ENCODE measurements at places on chromosomes 5 and 9.
A peak's percentile ranks its signal among the peaks of the same experiment; 100 is the strongest.

- DNase-seq = peak; percentile 33
Measured at GRCh38 chr5:177189416-177189815, 55.8 kb downstream of the NSD1 start.

DNA sequence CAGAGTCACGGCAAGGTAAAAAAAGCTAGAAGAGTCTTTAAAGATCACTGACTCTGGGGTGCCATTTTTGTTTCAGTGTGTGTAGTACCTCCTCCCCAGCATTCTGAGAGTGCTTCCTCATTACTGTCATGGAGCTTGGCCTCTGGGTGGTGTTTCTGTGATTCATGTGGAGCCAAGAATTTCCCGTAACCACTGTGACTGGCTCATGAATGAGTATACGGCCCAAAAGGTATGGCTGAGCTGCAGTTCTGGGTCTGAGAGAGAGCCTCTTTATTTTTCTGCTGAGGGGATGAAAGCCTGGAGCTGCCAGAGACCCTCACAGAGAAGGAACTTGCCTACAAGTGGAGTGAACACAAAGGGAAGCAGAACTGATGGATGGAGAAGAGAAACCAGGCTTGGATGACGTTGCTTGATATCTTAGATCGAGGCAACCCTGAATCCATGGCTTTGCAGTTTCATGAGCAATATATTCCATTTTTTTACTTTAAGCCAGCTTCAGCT is 85.6 kb downstream of the PTTG1 start:
- DNase-seq = peak; percentile 83

DNA sequence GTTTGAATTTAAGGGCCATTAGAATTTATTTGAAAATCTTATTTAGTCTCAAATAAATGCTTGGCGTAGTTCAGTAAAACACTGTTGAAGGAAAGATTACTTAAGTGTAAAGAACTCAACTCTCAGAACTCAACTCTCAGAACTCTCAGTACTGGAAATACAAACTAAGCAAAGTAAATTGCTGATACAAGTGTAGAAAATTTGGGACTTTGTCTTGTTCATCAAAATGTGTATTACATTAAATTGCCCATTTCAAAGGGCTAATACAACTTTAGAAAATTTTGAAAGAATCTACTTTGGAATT is 99.4 kb downstream of the CSNK1G3 start:
- no peak for DNase-seq

- DNase-seq = no peak
Measured at GRCh38 chr9:28650327-28650726, 1077.0 kb upstream of the C9orf72 start.

DNA sequence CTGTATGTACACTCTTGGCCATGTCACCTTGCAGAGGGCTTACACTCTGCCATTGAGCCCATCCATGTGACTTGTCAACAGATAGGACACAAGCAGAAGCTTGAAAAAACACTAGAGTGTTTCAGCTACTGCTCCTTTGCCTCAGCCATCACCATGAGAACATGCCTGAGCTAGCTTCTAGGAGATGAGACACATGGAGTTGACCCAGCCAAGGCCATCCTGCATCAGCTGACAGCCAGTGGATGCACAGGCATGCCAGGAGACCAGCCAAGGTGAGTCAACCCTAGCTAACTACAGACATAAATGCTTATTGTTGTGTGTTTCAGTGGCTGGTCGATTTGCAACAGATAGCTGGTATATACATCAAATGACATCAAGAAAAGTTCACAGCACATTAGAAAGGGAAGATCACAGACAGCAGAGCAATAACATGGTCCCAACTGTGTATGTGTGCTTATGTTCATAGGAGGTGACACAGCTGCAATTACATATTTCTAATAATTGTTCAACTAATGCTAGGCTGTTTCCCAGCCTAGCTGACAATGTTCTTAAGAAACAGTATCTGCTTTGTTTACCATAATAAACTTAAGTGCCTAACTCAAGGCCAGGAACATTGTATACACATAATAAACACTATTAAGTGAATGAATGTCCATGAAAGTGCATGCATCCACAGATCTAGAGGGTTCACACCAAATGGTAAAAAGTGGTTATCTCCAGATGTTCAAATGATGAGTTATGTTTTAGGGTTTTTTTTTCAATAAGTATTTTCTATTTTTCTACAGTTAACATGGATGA is 105.7 kb downstream of the SPOCK1 start:
- DNase-seq = peak; percentile 37

DNA sequence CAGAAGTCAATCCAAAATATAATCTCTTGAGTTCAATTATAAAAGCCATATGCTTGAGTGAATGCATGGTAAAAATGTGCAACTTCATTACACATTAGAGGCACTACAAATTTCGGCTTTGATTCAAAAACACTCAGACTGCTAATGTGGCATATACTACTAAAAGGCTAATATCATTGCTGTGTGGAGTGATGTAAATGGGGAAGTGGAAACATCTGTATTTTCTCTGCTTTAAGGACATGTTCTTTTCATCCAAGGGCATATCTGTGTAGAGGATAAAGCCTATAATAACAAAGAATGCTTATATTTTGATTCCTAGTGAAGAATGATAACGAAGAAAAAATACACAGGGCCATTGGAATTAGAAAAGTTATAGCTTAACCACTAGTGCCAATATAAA is 643.9 kb upstream of the ZNF608 start:
- no peak for DNase-seq

DNA sequence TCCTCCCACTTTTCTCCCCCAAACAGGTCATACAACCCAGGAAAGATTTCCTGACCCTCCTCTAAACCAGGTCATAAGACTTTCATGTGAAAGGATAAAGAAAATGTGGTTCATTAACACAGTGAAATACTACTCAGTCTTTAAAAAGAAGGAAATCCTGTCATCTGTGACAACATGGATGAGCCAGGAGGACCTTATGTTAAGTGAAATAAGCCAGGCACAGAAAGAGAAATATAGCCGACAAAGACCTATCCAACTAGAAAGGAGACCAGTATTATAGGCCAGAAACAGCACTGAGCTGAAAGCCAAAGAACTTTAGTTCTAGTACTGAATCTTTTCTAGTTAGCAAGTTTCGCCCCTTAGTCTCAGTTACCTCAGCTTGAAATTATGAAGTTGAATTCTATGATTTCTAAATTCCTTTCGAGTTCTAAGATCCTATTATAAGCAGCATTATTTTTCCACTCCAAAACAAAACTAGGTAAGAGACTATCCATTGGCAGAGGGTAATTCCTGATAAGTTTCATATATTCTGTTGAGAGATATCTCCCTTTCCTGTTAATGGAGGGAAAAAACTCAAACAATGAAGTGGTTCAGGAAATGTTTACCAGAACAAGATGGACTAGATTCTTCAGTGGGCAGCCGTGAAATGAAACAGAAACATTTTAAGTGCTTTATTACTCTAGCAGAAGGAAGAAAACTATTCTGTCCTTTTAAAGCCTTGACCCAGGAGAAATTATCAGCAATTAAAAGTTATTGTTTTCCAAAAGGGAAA is 42.5 kb downstream of the GNA14 start:
- no peak for DNase-seq

- no peak for DNase-seq
Measured at GRCh38 chr9:17597977-17598376, 19.1 kb downstream of the SH3GL2 start.

- no peak for DNase-seq
Measured at GRCh38 chr5:158739951-158740757, 359.6 kb downstream of the EBF1 start.

- DNase-seq = no peak
Measured at GRCh38 chr9:92954886-92955285, 7.6 kb downstream of the FGD3 start.

DNA sequence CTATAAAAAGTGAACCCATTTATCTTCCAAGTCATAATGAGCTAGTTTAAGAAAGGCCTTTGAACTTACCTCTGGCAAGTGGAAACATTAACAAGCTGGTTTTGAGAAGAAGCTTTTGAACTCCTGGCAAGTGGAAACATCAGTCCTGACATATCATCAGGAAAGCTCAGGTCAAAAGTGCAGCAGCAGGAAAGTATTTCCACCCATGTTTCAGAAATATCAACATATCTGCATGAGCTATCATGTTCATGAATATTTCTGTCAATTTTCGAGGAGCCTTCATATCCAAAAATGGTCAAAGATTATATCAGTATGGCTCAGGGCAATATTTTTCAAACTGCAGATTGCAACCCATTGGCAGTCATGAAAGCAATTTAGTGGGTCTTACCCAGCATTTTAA is 133.9 kb downstream of the PLK2 start:
- DNase-seq = no peak

- no peak for DNase-seq
Measured at GRCh38 chr9:130608554-130609134, 29.3 kb downstream of the FUBP3 start.

DNA sequence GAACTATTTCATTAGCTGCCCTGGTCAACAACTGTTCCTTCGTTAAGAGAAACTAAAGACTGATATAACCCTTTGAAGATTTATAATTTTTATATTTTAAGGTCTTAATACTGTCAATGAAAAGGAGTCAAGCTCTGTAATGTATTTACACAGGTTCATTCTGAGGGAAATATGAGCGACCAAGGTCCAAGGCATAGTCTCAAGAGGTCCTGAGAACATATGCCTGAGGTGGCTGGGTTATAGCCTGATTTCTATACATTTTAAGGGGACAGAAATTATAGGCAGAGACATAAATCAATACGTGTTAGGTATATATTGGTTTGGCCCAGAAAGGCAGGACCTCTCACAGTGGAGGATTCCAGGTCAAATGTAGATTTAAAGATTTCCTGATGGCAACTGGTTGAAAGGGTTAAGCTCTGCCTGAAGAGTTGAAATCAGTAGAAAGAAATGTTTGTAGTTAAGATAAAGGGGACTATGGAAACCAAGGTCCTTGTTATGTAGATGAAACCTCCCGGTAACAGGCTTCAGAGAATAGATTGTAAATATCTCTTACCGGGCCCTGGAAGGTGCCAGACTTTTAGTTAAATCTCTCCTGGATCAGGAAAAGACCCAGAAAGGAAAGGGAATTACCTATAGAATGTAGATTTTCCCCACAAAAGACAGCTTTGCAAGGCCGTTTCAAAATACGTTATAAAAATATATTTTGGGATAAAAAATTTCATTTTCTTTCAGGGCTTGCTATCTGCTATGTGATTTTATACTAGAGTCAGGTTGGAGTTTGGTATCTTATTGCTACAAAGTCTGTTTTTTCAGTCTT is 107.3 kb upstream of the PRLR start:
- no peak for DNase-seq

GRCh38 chr9:19229595-19230354 is 718 bp upstream of the DENND4C start:
- DNase-seq = peak; percentile 6

DNA sequence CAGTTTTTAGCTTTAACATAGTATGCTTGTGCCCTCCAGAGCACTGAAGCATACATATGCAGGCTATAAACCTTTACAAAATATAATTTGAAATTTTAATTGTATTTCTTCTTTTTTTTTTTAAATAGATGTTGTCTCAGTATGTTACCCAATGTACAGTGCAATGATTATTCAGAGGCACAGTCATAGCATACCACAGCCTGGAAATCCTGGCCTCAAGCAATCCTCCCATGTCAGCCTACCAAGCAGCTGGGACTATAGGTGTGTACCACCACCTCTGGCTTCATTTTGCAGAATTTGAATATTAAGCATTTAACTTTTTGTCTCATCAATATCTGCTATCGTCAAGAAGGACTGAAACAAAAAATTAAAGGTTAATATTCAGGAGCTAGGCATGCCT is 16.9 kb upstream of the ZNF782 start:
- no peak for DNase-seq

DNA sequence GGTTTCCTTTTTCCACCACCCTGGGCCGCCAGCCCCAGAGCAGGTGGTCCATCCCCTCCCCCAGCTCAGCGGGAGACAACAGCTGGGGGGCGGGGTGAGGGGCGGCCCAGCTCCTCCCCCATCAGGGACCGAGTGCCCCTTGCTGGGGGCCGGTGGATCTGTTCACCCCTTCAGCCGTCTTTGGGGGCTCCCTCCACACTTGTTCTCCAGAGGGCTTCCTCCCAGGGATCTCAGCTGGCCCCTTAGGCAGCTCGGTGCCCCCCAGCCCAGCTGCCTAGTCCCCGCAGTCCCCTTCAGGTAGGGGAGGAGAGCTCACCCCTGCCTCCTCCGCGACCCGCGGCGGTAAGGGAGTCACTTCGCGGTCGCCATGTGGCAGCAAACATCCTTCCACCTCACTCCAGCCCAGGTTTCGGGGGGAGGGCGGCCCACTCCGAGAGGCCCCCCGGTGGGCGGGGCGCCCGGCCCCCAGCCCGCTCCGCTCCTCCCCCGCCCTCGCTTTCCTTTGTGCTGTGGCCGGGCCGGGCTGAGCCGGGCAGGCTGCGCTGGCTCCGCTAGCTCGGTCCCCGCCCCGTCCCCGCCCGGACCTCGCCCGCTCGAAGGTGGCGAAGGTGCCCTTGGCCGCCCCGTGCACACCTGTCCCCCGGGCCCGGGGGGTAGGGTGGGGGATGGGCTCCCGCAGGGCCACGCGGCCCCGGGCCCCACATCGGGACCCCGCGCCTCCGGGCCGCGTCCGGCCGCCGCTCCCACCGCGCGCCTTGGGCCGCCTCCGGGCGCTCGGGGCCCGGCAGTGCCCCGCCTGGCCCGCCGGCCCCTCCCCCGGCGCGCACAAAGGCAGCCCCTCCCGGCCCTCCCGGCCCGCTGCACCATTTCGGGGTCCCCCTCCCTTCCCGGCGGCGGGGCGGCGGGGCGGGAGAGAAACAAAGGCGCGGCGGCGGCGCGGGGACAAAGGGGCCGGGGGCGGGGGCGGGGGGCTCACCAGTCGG is 683 bp downstream of the DBN1 start:
- DNase-seq = no peak

DNA sequence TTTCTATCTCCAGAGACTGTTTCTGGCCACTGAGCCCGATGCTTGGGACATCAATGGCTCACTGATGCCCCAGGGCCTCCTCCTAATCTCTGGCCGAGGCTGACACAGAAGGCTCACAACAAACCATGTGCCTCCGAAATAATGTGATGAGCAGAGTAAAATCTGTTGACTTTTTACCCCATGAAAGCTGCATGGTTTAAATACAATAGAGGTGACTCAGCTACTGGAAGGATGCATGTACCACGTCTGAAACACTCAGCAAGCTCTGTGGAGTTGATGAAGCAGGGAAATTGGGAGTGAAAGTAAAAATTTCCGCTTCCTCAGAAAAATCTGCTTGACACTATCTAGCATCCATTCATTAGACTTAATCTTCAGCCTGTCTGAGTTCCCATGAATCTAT is 111.1 kb upstream of the EQTN start:
- DNase-seq = peak; percentile 13

DNA sequence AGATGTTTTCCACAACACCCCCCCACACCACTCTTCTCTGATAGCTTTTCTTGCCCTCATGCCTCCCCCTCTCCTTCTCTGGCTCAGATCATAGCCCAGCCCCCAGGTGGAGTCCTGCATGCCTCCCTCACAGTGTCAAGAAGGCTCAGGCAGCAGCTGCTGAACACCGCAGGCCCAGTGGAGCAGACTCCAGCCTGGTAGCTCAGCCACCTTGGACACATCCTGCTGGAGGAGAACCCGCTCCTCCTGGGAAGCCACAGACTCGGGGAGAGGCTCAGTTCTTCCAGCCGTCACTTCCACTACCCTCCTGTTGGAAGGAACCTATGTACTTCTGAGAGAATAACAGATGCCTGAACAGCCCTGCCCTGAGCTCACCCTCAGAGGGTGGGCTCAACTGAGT is 143.4 kb downstream of the SPOCK1 start:
- DNase-seq = no peak

- DNase-seq = no peak
Measured at GRCh38 chr9:101369286-101369685, 15.5 kb downstream of the BAAT start.
